ENCODE measurements at places on chromosomes 6 and 20. TPM values are rescaled to one million over a fixed set of nuclear protein-coding genes. Genes with fewer than 3 reads are reported as not detected.
A peak's percentile ranks its signal among the peaks of the same experiment; 100 is the strongest.

DNA sequence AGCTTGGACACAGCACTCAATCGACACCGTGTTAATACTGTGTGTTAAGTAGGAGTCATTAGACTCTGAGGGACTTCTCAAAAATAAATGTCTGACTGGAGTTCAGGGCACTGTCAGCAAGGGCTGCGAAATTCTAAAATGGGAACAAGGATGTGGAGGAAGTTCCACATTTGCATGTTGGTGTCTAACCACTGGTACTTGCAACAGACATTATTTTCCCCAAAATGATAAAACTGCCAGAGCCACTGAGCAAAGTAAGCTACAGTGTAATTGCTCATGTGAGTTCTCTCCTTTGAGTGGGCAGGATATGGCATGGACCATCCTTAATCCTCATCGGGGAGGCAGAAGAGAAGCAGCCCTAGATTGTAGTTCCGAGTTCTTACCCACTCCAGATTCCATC, 215.9 kb downstream of the SLC24A3 start:
- no peaks in the 10 kb centered on the region for H3K36me3 ChIP-seq
- H3K27ac ChIP-seq, result peak overlapping the region; percentile 12
- H3K4me1 ChIP-seq, result no peaks in the 10 kb centered on the region
- no peaks in the 10 kb centered on the region for H3K27me3 ChIP-seq
- H3K4me3 ChIP-seq, result no peak overlapping the region

DNA sequence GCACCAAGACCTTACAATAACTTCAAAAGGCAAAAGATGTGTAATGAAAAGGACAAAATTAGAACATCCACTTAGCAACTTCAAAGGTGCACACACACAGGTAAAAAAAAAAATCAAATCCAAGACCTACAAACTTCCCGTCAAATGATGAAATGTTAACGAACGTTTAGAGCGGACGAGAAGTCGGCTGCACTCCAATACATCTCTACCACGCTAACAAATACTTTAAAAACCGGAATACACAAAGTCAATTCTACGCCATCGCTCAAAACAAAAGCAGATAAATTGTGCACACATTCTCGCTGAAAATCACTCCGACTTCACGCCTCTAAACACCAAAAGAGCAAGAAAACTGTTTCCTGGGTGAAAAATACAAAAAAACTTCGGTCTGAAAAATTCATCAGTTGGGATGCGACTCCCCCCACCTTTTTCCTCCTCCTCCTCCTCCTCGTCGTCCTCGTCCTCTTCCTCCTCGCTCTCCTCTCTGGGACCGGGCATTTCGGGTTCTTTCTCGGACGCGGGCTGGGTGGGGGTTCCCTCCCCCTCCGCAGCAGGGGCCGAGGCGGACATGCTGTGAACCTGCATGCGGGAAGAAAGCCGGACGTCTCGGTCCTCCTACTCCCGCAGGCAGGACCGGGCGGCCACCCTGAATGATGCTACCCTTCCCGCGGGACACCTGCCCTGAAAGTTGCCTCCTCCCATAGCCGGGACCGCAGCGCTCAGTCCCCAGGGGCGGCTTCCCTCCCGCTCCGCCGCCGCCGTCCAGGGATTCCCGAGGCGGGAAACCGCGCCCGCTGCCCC, 712 bp downstream of the DEK start:
- no peaks in the 10 kb centered on the region for H3K27me3 ChIP-seq
- no peaks in the 10 kb centered on the region for H3K4me1 ChIP-seq
- H3K36me3 ChIP-seq, result no peaks in the 10 kb centered on the region
- peak overlapping the region; percentile 99 for H3K27ac ChIP-seq

- no peak overlapping the region for H3K4me3 ChIP-seq
- H3K36me3 ChIP-seq, result no peaks in the 10 kb centered on the region
These were observed 441.9 kb downstream of the CD109 start for GRCh38 chr6:74137911-74138310.

- DNase-seq, result no peak
- H3K36me3 ChIP-seq, result no peaks in the 10 kb centered on the region
- no peaks in the 10 kb centered on the region for H3K27me3 ChIP-seq
- H3K4me1 ChIP-seq, result no peaks in the 10 kb centered on the region
These were observed 72.1 kb downstream of the AFDN start for GRCh38 chr6:167898673-167899311.

- H3K36me3 ChIP-seq, result no peaks in the 10 kb centered on the region
- no peaks in the 10 kb centered on the region for H3K4me1 ChIP-seq
- H3K27me3 ChIP-seq, result no peaks in the 10 kb centered on the region
- no peak overlapping the region for H3K4me3 ChIP-seq
- H3K27ac ChIP-seq, result peak overlapping the region; percentile 59
These were observed 34.7 kb downstream of the RIPOR2 start for GRCh38 chr6:24900917-24901697.

- no peak overlapping the region for H3K27ac ChIP-seq
- no peaks in the 10 kb centered on the region for H3K36me3 ChIP-seq
- no peaks in the 10 kb centered on the region for H3K4me1 ChIP-seq
- no peak overlapping the region for H3K4me3 ChIP-seq
- no peaks in the 10 kb centered on the region for H3K27me3 ChIP-seq
- no peak for DNase-seq
These were observed 52.3 kb upstream of the TMEM170B start for GRCh38 chr6:11485271-11485670.

The PLEKHG1 gene
- 40.2 TPM for total RNA-seq

The PHACTR1 gene
- total RNA-seq, result 4.1 TPM

The IP6K3 gene
- 4.2 TPM for total RNA-seq

The MYMX gene
- 2.9 TPM for total RNA-seq
